ENCODE measurements at places on chromosomes 4 and X.

- peak; percentile 56 for DNase-seq
These were observed 230.2 kb upstream of the JADE1 start for GRCh38 chr4:128579154-128579853.

DNA sequence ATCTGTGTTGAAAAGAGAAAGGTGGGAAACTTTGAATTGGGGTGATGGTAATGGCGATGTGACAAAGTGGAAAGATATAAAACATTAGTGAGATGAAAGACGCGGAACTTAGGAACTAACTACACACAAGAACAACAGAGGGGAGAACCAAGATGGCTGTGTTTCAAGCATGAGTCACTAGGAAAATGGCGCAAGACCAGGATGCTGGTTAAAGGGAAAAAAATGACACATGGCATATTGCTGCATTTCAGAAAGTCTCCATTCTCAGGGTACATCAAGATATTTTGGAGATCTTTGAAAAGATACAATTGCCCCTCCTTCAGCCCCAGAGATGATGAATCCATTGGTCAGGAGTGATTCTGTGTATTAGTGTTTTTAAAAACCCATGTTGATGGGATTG lies 164.4 kb downstream of the FBXO8 start:
- DNase-seq, result peak; percentile 93

DNA sequence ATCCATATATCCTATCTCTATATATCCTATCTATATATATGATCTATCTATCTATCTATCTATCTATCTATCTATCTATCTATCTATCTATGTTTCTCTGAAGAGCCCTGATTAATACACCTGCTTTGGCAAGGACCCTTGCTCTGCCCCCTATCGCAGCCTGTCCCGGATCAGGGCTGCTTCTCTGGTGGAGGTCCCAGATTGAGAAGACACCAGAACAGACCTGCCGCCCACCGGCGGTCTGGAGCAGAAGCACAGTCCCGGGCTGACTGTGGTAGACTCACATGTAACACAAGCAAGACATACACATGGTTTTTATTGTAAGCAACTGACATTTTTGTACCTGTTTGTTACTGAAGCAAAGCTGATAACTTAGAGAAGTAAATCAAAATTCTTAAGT lies 52.8 kb downstream of the ING2 start:
- DNase-seq, result no peak

- DNase-seq, result no peak
These were observed 379.5 kb downstream of the ZIC3 start for GRCh38 chrX:137945470-137945869.

DNA sequence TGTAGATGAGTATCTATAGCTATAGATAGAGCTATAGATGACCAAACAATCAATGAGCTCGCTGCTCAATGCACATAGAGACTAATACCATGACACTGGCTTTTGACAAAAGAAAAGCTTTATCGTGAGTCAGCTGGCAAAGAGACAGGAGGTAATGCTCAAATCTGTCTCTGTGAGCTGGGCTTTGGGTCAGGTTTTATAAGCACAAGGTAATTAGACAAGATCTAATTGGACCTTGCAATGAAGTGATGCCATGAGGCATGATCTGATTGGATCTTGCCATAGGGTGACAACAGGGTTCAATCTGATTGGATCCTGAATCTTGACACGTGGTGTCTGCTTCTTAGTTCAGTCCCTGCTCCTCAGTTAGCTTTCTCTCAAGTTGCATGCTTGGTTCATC lies 180.7 kb upstream of the MXRA5 start:
- DNase-seq, result peak; percentile 77
